NCI-H446 treated with DMSO at 0.1 percent for 48 hours (cell line): ENCODE measurements at places on chromosomes 7 and 10.

DNA sequence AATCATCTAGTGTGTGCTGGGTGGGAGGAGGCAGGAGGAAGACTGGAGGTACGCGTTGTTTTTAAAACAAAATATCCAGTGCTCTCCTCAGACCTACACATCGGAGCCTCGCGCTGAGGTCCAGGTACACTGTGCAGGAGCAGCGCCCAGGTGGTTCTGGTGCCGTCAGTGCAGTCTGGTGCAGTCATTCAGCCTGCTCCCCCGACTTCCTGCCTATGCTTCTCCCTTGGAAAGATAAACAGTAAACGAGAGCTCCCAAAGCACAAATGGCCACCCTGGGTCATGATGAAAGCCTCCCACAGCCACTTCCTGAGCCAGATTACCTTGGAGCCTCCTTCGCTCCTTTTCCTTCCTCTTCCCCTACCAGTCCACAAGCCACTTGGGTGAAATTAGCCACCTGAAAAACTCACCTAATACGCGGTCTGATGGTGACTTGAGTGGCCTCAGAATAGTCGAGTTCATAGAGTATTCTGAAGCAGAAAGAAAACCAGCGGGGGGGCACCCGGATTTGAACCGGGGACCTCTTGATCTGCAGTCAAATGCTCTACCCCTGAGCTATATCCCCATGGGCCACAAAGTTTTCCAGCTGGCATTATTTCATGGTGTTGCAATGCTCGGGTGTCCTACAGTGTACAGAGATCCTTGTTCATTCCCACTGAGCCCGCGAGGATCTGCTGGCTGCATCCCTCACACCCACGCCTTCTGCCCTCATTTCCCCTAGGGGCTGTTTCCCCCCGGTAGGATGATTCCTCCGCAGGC, 82.5 kb downstream of the ZNF467 start:
- DNase-seq = no peak

DNA sequence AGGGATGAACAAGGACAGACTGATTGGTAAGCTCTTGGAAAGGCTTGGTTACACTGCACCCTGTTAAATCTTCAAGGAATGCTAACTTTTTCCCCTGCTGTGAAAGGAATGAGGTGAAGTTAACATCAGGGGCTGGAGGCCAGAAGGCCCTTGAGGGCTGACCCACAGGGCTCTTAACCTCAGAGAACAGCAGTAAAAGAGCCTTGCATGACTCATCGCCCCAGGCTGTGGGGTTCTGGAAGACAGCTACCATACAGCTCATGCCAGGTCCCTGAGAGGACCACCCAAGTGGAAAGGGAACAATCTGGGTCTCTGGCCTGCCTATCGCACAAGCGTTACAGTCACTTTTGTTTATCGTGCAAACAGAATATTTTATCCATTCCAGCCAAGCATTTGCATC, 54.4 kb downstream of the CYP2C9 start:
- DNase-seq = no peak

- DNase-seq = no peak
Observed at GRCh38 chr10:79346388-79347225, 662 bp upstream of the PPIF start.

DNA sequence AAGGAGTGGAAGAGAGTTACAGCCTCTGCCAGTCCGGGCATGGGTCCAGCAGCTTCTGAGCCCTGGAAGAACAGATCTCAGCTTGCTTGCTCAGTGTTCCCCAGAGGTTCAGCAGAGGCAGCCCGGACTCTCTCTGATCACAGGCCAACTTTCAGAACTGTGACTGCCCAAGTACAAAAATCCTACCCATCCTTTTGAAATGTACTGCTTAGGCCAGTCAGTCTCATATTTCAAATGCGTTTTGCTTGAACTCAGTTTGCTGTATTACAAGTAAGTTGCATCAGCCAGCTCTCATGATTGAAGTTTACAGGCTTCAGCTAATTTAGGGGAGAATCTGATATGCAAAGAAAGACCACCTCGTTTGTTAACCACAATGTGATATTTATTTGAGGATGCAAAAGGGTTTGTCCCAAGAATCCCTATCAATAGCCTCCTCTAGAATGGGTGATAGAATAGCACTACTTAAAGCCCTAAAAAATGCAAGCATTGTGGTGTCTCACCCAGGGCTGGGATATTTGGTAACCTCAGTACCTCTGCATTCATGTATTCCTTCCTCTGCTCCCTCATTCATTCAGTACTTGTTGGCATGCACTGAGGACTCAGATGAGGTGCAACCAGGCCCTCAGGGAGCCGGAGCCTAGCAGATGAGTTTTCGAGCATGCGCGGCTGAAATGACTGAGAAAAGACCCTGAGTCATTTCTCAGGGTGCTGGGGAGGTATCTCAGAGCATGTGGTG, 7.0 kb downstream of the AIMP2 start:
- DNase-seq = peak; percentile 82

DNA sequence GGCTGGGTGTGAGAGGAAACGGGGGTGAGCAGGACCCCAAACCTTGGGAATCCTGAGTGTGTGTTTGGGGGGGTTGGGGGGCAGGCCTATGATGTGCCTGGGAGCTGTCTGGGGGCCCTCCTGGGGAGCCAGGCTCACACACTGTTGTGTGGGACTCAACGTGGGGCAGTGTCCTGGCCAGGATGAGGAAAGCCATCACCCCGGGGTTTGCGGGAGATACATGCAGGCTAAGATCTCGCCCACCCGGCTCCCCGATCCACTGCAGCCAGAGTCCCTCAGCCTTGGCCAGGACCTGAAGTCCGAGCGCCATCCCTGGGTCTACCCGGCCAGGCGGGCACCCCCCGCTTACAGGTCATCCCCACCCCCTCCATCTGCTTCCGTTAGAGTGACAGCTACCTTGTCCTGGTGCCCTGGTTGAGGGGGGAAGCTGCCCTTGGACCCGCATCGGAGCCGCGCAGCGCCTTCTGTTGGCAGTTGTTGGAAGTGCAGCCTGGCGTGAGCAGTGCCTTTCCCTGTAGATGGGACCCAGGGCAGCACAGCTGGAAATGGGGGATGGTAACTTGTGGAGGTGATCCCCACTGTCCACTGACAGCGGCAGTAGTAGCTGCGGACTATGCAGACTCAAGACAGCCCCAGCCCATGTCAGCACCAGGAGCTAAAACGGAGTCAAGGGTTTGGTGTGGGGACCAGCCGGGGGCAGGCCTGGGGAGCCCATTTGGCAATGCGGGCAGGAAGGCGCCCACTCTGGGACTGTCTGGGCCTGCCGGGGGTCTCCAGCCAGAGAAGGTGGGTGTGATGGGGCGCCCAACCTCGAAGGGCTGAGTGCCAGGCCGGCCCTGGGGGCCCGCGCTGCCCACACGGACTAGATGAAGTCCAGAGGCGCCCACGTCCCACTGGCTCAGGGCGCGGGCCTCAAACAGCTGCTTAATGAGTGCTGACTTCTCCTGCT, 885.6 kb upstream of the ZNF722 start:
- DNase-seq = no peak

DNA sequence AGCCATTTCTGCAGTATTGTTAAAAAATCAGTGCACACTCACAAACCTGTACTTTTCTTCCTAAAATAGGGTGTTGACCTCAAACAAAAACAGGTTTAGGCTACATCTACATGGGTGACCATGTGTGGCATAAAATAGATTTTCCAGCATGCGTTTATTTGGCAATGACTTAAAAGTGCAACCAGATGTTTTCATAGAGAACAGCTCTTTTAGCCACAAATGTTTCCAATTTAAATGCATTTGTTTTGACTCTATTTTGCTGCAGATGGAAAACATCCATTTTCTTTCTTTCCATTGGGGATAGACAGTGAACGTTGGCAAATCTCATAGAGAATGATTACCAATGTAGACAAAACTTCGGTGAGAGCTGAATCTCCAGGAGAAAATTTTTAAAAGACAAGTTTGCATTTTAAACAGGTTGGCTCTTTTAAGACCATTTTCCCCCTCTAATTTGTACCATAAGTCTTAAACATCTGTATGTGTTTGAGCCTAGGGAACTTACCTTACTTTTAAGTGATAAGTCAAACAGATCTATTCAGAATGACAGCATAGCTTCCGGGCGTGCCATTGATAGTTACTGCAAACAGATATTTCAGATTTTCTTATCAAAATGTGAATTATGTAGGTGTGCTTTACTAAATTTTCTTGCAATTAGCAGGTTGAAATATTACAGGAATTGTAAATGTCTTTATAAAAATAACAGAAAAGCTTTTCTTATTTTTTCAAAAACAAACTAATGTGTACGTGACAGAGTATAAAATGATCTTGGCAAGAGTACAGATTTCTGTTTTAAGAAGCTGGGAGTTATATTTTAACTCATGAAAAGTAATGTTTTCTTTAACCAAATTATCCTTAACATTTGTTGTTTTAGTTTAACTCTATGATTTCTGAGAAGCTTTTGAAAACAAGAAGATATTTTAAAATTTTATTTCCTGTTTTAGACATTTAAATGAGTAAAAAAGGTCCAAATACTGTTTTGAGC, 144.9 kb downstream of the HGF start:
- DNase-seq = no peak

- DNase-seq = no peak
Observed at GRCh38 chr10:121694966-121695643, 96.9 kb upstream of the FGFR2 start.

DNA sequence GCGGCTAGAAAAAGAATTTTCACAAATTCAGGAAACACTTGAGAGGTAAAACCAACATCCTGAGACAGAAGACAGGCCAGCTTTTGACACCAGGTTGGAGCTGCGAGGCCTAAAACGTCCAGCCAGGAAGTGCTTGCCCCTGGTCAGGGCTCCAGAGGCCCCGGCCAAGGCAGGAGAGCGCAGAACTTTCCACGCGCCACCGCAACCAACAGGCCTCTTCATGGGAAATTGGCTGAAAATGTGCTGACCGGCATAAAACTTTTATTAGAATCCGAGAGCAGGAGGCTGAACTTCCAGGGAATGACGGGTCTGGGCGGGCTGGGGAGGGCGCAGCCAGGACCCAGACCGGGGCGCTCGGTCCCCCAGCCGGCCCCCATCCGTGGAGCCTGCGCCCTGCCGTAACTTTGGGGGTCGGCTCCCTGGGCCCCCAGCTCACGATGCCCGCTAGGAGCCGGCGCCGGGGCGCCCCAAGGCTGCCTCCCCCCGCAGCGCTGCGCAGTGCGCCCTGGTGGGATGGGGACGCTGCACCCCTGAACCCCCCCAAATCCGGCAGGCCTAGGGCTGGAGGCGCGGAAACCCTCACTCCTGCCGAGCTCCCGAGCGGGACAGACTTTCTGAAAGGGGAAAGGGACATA, 414.0 kb upstream of the MKI67 start:
- no peak for DNase-seq

GRCh38 chr10:126006906-126007305, 110.5 kb downstream of the FANK1 start:
- DNase-seq = no peak

DNA sequence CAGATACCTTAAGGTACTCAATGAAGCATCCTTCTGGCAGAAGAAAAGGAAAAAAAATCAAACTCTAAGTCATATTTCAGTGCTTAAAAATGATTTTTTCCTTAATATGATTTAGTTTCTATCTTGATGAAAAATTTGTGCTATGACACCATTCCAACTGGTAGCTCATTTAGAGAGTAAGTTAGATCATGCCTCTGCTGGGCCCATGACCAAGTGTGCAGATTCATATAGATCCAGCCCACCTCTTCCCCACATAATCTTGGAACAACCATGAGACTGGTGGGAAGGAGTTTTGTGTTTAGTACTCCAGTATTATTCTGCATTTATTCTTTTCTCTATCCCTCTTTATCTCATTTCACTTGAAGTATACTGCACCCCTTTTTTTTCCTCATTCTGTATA, 908.3 kb downstream of the KCNMA1 start:
- DNase-seq = no peak

DNA sequence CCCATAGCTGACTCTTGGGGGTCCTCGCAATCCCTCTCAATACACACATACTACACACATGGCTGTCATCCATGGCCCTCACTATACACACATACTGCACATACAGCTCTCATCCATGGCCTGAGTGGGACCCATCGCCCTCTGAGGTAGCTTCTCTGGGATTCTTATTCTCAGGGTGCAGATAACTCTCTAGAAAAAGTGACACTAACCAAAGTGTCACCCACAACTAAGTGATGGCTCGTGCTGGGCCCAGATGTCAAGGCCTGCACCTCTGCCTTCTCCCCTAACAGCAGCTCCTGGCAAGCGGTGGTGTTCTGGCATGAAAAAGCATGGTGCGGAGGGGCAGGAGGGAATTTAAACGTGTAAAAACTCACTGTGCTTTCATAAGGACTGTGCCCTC, 62.7 kb upstream of the ZPBP start:
- DNase-seq = no peak

GRCh38 chr7:107152011-107152410, 16.8 kb upstream of the HBP1 start:
- no peak for DNase-seq

DNA sequence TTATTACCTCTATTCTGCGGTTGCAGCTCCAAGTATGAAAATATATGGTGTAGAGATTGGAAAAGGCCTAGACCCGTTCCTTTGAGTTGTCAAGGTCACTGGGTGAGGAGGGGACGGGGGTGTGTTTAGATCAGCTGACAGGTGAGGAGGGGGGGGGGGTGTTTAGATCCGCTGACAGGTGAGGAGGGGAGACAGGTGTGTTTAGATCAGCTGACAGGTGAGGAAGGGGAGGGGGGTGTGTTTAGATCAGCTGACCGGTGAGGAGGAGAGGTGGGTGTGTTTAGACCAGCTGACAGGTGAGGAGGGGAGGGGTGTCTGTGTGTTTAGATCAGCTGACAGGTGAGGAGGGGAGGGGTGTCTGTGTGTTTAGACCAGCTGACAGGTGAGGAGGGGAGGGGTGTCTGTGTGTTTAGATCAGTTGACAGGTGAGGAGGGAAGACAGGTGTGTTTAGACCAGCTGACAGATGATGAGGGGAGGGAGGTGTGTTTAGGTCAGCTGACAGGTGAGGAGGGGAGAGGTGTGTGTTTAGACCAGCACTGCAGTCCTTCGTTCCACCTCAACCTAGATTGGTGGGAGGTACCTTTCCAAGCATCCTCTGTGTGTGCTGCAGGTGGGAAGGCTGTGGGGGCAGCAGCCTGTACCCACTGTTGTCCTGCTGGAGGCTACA, 655.0 kb upstream of the ADARB2 start:
- DNase-seq = no peak

DNA sequence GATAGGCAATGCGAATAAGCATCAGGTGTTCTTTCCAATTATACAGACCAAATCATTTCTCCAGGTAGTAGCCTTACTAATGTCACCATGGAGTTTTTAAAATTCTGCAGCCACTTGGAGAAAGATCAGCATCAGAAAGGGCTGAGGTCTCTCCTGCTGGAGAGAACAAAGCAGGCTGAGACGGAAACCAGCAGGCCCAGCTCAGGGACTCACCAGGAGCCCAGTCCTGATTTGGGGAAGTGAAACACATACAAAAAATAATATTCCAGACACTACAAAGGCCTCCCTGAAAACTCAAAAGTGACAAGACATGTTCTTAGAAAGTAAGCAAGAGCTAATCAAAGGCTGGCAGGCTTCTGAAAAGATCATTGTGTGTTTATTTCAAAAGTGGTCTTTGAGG, 207.1 kb upstream of the GHITM start:
- no peak for DNase-seq
